Lower leg skin (tissue), 4 donors: ENCODE measurements at places on chromosomes 12 and 14. TPM values are rescaled to one million over a fixed set of nuclear protein-coding genes. Genes with fewer than 3 reads are reported as not detected.

The OR4K2 gene
- not detected for total RNA-seq

The PIWIL1 gene
- total RNA-seq, result not detected

The ENDOU gene
- 30.5 TPM for total RNA-seq

The AMN gene
- 21.5 TPM for total RNA-seq

The SYT1 gene
- total RNA-seq, result 0.42 TPM

The KLHL42 gene
- 12.0 TPM for total RNA-seq

The ARMH4 gene
- 2.5 TPM for total RNA-seq

The CHGA gene
- 1.5 TPM for total RNA-seq

The GLI1 gene
- total RNA-seq, result 0.19 TPM

The PTPRQ gene
- 0.08 TPM for total RNA-seq

DNA sequence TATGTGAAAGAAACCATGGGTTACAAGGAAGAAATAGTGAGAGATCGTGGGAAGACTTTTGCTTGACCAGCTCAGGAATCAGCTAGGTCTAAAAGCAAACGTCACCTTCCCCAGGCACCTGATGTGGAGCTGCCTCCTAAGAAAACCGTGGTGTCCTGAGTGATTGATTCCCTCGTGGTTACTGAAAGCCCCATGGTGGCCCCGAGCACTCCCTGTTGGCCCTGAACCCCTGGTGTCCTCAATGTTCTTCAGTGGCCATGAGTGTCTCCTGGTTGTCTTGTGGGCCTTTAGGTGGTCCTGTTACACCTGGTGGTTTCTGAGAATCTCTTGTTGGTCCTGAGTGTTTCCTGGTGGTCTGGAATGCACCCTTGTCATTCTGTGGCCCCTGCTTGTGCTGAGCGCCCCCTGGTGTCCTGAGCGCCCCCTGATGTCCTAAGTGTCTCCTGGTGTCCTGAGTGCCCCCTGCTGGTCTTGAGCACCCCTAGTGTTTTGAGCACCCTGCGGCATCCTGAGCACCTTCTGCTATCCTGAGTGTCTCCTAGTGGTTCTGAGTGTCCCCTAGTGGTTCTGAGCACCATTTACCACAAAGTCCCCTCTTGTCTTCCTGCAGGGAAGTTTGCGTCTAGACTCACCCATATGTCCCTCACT is 518.7 kb downstream of the TMEM121 start:
- no peak for DNase-seq

DNA sequence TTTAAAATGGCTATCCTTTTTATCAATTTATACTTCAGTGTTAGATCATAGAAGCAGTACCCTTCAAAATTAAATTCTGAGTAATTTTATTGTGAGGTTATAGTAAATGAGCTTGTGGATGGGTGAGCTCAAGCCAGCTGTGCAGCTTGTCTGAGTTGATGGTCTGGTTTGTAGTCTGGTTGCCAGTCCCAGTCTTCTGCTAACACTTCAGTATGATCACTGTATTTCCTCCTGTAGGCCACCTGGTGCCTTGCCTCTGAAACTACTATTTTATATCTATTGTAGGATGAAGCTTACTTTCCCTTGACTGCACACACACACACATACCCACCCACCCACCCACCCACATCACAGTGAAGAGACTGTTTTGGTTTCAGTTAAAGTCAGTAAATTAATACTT is 496.4 kb downstream of the PCNX1 start:
- DNase-seq, result no peak

DNA sequence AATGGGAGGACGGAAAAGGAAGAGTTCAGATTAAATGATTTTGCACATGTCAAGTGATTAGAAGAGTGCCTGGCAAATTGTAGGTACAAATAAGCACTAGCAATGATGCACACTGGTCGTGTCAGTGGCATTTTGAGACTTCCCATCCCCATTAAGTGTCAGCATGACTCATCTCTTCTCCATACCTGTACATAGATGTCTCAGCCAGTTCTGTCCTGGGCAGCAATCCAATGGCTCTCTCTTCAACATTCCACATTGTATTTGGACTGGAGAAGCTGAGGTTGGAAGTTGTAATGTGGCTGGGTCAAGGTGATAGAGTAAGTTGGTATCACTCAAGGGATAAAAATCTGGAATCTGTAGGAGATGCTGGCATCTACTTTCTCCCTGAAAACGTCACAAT is 742.7 kb downstream of the VRK1 start:
- DNase-seq, result no peak

GRCh38 chr12:106357549-106358395 is at the start of gene POLR3B:
Gene POLR3B, plus strand, starts transcription at chr12:106357748. Its CDS starts 132 bp downstream, at chr12:106357880.
- DNase-seq, result peak; percentile 95

- no peak for DNase-seq
Observed at GRCh38 chr12:754473-754820, 2.1 kb downstream of the WNK1 start.

DNA sequence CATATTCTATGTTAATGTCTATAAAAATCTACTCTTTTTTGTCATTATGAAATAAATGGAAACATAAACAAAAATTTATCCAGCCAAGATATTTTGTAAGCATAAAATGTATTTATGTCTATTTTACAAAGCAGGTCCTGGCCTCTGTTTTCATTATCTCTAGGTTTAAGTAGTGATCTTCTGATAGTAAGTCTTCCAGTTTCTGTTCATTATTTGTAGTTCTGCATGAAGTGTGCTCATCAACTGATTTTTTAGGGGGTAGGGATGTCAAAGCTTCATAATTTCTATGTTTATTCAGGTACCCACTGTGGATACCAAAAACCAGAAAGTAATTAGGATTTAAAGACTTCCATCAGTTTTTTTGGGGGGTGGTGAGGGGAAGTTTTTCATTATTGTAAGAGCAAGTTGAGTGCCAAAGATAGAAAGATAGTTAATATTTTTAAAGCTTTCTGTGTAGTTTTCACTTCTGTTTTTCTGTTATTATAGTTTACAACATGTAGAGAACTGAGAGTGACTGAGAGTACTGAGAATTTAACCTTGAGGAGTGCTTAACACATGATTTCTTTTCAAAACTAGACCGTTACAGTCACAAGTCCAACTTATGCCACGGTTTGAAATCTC is 30.6 kb upstream of the LMO3 start:
- no peak for DNase-seq

- no peak for DNase-seq
Observed at GRCh38 chr12:49905718-49906314, 2.1 kb upstream of the FAIM2 start.

DNA sequence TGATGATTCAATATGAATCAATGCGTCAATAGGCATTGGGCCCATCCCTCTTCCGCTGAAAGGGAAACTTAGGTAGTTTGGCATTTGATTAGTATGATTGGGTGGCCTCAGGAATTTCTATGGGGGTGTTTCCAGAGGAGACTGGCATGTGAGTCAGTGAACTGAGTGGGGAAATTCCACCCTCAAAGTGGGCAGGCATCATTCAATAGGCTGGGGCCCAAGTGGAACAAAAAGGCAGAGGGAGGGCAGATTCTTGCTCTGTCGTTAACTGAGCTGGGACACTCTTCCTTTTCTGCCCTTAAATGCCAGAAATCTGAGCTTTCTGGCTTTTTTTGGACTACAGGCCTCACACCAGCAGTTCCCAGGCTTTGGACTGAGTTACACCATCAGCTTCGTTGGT is 373.5 kb downstream of the RPS29 start:
- no peak for DNase-seq

GRCh38 chr12:6873094-6874014 is at the start of gene SPSB2:
Gene SPSB2, minus strand, starts transcription at chr12:6873303. Its CDS starts 402 bp downstream, at chr12:6872901.
- peak; percentile 95 for DNase-seq

DNA sequence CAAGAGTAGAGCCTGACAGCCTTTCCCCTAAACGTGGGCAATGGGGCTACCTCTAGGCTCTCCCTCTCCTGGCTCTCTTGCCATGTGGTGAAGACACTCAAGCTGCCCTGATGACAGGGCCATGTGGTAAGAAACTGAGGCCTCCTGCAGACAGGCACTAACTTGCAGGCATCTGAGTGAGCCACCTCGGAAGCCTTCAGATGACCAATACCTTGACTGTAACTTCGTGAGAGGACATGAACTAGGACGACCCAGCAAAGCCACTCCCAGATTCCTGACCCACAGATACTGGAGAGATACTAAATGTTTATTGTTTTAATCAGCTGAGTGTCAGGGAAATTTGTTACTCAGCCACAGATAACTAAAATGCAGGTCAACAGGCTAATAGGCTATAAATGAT is 96.4 kb downstream of the EFCAB11 start:
- DNase-seq, result no peak

DNA sequence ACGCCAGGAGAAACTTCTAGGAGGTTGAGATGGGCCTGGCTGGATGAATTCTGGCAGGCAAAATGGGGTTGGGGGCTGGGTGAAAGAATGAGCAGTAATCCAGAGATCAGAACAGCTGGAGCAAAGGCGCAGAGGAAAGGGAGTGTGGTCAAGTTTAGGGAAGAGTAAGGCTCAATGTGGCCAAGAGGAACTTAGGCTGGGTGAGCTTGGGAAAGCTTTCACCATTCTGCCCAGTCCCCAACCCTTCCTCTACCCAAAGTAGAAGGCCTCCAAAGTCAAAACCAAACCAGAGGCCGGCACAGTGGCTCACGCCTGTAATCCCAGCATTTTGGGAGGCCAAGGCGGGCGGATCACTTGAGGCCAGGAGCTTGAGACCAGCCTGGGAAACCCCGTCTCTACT is 10.2 kb upstream of the RABGGTA start:
- no peak for DNase-seq

GRCh38 chr14:28875934-28876571 is 109.5 kb downstream of the FOXG1 start:
- no peak for DNase-seq

DNA sequence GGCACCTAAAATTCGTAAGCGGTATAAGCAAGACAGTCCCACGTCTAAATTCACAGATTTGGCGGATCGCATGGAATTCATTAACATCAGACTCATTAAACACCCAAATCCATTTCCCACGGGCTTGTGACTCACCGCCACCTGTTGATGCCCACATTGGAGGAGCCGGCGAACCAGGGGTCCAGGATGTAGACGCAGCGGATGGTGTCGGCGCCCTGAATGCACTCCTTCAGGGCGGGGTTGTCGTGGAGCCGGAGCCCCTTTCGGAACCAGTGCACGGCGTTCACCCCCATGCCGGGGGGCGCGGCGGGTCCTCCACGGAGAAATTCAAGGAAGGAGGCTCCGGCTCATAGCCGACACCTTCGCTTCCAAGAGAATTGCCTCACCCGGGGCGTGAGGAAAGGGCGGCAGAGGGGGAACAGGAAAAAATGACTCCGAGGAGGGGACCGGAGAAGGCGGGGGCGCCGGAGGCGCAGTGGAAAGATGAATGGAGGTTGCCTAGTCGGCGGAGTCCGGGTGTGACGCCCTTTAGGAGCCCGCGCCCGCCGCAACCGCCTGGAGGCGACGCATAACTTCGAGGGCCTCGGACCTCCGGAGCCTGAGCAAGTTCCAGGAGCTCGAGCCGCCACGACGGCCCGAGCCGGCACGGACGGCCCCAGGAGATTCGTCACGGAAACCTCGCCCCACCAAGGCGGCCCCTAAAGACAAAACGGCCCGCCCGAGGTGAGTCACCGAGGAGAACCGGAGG is 506 bp downstream of the CRY1 start:
- peak; percentile 49 for DNase-seq

DNA sequence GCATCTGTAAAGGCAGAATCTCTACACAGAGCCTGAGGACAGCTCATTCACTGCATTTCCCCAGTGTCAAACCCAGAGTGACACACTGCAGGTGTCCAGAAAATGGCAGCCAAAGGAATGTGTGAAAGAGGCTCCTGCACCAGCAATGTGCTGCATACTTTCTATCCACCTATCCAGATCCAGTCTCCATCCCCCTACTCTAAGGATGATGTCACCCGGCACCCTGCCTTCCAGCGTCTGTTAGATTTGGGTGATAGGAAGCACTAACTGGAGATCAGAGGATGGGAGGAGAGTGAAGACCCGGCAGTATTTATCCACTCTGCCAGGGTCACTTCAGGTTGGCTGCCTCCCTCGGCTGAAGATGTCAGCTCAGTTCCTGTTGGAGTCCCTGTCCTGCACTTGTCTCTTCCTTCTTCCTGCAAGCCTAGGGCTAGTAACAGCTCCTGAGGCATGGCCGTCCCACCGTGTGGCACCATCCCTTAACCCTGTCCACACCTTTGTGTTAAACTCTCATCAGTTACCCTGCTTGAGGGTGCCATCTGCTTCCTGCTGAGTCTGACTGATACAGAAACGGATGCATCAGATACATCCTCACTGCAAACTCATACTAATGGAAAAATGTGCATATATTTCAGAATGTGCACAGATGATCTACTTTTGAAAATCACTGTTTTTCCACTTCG is 13.0 kb upstream of the GPR68 start:
- DNase-seq, result no peak

DNA sequence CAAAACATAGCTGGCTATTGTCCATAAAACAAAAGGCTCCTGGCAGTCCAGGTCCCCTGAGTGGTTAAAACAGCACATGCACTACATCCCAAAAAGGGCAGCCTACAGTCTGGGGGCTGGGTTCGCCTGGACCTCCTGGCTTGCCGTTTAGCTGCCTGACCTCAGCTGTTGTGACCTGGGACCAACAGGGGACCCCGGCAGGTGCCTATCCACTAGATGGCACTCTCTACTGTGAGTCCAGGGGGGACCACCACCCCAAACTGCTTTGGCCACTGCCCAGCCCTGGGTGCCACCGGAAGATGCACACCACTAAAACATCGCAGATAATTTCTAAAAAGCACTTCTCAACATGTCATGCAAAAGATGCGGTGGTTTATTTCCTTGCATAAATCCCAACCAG is 2.9 kb upstream of the RTL1 start:
- DNase-seq, result no peak

DNA sequence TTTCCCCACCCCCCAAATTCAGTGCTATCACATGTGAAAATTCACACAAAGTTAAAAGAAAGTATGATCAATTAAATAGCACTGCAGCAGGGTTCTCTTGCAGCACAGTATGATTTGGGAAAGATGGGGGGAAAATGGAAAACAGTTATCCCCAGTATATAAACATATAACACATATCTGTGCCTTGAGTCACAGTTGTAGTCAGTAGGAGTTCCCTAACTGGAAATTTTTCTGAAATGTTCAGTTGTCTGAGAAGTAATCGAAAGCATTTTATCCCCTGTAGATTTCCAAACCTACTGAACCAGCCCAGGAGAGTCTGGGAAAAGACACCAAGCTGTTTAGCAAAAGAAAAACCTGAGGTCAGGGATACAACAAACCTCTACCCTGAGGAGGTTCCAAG is 47.0 kb downstream of the C12orf50 start:
- no peak for DNase-seq

- no peak for DNase-seq
Observed at GRCh38 chr14:72737560-72737943, 156.3 kb downstream of the DPF3 start.

DNA sequence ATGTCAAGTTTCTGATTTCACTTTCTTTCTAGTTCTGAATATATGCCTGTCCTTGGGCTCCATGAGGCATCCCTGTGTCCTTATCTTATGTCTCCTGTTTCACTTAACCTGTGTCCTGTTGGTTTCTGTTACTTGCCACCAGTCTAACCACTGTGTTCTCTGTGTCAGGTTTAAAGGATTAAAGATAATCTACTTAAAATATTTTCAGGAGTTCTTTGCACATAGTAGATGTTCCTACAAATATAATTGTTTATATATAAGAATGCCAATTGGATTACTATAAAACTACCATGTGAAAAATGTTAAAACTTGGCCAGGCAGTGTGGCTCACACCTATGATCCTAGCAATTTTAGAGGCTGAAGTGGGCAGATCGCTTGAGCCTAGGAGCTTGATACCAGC is 406.4 kb downstream of the CCER1 start:
- no peak for DNase-seq

- no peak for DNase-seq
Observed at GRCh38 chr12:15777355-15778012, 11.7 kb downstream of the EPS8 start.
